ENCODE measurements at places on chromosomes 6 and 20.
A peak's percentile ranks its signal among the peaks of the same experiment; 100 is the strongest.

- DNase-seq: no peak
Measured at GRCh38 chr20:37945091-37945547, 42.2 kb downstream of the VSTM2L start.

GRCh38 chr6:125200941-125201340, 47.4 kb downstream of the TPD52L1 start:
- no peak for DNase-seq

DNA sequence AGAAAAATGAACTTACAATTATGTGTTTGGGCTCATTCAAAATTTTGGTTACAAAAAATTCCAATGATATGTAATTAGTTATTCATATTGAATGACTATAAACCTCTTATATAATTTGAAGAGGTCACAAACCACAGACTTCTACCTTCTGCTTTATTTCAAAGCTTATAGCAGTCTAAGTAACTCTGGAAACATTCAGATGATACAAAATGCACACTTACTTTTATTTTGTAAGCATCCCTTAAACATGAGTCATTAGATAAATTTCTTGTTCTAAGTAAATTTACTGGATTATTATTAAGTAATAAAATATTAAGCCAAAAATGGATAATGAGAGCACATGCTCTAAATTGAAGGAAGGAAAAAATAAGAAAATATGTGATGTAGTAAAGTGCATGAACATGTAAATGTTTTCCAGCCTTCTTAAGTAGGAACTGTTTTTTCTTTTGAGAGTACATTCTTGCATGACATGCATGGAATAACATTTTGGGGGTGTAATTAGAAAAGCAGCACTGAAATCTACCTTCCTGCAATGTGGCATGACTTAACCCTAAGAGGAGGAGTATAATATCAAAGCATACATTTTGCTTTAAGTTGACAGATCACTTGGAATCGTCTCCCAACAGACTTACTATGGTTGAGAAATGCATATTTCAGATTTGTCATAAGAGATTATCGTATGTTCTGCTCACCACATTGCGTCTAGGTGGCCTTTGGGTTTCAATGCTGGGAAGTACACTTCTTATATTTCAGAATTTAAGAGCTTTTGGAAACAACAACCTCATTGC, 372.7 kb upstream of the HSF2 start:
- DNase-seq: no peak

DNA sequence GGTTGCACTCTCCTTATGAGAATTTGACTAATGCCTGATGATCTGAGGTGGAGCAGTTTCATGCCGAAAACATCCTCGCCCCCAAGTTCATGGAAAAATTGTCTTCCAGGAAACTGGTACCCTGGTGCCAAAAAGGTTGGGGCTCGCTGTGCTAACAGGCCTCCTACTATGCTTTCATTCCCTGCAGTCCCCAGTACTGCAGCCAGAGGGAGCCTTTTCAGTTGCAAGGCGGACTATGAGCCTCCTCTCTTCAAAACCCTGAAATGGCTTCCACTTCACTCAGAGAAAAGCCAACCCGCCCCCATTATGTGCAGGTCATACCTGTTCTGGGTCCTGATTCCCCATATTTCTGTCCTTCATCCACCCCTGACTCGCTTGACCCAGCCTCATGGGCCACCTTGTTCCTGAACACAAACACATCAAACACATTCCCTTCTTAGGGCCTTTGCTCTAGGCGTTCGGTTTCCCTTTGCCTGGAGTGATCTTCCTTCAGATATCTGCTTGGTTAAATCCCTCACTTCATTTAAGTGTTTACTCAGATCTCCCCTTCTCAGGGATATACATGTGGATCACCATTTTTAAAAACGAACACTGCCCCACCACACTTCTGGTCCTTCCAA, 173.7 kb downstream of the PHACTR1 start:
- DNase-seq: no peak

DNA sequence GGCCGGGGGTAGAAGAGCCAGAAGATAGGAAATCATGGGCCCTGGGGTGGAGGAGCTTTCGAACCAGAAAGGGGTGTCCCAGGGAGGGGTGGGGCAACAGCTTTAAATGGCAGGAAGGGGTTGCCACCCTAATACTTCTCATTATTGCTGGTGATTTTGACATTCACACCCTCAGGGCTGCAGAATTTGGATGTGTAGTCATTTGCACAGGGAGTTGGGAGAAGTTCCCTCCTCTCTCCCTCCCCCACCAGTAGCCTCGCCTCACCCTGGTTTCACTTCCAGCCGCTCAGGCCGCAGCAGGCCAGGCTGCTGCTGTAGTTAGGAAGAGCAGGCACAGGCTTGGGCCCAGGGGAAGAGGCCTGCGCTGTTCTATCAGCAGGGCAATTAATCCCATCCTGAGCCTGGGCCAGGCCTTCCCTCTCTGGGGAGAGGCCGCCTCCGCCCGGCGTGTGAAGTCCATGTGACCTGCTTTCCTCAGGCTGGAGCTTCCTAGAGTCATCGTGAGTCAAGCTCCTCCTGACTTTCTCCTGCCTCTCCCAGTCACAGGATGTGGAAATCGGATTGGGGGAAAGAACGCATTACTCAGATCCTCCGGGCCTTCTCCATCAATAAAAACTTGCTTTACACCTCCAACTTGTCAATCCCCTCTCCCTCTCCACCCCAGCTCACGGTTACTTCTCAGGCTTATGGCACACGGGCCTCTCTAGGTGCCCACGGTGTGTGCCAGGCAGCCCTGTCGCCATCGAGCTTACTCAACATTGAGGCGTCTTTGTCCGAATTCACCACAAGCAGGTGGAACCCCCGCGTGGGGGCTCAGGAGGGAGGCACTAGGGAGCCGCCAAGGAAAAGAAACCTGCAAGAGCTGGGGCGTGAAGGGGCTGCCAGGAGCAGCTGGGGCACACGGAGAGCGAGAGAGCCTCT, 7.8 kb downstream of the ADTRP start:
- DNase-seq: no peak

DNA sequence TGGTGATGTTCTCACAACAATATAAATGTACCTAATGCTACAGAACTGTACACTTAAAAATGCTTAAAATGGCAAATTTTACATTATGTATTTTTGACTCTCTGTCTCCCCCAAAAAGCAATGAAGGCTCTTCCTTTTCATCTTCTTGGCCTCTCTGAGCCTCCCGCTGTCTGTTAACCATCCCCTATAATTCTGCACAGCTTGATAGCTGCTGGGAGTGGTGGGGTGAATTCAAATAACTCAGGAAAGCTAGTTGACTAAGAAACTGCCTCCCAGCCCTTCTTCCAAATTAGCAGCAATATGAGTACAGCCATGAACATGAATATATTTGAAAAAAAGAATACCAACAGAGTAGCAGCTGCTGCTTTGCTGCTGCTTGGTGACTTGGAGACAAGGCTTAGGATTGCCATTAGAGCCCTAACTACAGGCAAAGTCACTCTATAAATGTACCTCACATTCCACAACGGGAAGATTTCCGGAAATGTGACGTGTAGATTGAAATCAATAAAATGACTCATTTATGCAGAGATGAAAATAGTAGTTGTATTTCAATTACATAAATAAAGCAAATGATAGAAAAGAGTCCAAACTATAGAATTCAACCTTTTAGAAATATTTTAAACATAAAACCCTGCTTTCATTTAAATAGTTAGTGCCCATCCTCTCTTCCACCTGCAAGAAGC, 200.1 kb upstream of the HEY2 start:
- DNase-seq: no peak

DNA sequence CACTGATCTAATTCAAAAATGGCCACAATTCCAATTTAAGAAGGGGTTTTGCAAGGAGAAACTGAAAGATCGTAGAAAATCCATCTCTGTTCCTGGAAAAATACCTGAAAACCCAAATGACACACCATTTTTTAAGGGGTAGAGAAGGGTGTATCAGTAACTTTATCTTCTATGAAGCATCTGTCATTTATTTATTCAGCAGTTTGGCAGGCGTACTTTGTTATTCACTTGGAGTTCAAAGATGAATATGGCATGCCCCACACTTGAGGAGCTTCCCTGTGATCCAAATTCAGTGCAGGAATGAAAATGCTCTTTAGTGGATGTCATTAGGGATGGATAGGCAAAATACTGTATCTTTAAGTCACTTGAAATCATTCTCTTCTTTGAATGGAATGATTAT, 7.2 kb downstream of the HINT3 start:
- DNase-seq: no peak

- DNase-seq: no peak
Measured at GRCh38 chr20:63520934-63521601, 503 bp downstream of the PPDPF start.

- DNase-seq: no peak
Measured at GRCh38 chr20:4956200-4956810, 45.0 kb downstream of the SLC23A2 start.

- DNase-seq: no peak
Measured at GRCh38 chr20:47350181-47350550, 6.3 kb downstream of the ZMYND8 start.

DNA sequence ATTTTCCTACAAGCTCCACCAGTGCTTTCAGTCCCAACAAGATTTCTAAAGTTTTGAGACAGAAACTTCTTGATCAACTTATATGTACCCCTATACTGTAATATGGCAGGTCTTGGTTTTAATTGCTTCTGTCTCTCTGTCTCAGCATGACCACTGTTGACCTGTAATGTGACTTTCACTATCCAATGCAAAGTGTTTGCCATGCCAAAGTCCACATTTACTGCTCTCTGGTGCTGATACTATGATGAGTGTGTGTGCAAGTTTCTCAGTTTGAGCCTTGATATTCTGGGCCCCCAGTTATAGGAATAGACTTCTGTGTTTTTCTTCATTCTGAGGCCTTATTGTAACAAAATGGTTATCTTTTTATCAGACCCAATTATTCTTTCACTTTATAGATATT, 45.8 kb downstream of the OR2J2 start:
- no peak for DNase-seq

DNA sequence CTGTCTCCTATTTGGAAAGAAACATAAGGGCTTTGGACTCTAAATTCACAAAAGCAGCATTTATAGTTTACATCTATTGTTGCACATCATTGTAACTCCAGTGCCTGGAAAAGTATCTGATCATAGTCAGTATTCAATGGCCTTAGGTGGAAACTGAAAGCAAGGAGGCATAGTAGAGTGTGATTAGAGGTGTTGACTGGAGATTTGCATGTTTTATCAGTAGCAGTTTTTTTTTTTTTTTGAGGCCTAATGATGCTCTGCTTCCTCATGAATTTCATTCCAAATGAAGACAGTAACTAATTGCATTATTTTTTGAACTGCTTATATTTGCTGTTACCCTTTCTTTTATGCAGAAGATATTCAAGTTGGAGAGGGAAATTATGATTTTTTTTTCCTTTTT, 213.2 kb upstream of the FLRT3 start:
- DNase-seq: no peak

- DNase-seq: no peak
Measured at GRCh38 chr20:35120012-35120701, 27.0 kb downstream of the EDEM2 start.

DNA sequence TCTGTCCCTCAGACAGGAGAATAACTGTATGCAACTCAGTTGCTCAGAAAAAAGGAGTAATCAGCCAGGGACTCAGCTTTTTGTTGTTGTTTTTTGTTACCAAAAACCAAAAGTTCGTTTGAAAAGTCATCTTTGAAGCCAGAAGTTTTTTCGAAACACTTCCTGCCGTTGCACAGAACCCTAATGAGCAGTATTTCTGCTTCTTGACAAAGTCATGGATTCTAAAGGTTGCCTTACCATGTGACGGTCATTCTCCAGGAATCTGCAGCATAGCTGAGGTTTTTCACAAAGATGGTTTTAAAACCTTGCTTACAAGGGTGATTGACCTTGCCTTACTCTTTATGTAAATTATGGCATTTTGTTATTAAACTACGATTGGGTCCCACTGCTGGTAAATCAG, 1.9 kb downstream of the RAB32 start:
- no peak for DNase-seq

DNA sequence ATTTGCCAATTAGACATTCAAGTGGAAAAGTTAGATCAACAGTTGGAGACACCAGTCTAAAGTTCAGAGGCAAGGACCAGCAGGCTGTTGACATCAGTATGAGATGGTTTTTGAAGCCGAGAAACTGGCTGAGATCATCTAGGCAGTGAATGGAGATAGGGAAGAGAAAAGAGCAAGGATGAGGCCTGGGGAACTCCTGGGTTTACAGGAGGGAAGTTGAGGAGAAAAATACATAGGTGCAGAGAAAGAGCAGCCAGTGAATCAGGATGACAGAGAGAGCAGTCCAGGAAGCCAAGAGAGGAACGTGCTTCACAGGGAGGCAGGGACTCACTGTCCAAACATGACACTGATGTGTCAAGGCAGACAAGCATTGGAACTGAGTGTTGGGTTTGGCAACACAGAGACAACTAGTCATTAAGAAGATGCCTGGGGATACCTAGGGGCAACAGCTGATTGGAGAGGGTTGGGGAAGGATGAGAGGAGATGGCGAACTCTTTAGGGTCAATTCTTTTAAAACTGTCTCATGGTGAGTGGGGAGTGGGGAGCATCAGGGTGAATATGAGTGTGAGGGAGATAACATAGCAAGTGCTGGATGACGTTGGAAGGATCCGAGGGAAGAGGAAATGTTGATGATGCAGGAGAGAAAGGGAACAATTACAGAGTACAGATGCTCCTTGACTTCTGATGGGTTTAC, 13.2 kb upstream of the SALL4 start:
- no peak for DNase-seq

DNA sequence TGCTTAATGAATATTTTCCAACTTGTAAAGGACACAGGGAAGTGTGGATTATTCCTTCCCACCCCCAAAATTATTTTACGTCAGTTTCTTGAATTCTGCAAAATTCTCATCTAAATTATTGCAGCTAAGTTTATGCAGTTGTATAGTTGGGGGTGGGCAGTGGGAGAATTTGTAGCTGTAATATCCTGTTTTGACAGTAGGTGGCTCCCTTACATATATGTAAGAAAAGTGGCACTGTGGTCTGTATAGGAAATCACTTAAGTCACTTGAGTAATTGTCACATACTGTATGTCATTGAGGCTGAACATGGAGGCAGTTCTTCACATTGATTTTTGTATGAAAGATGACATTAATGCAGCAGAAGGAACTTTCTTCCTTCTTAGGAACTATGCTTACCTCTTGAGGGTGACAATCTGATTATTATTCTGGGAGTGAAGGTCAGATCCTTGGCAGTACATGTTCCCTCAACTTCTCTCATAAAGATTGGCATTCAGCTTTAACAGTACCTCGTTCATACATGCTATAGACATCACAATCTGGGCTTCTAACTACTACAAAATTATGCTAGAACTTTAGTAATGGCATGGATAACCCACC, 14.6 kb upstream of the CFAP206 start:
- DNase-seq: peak; percentile 45

GRCh38 chr6:18347866-18348265, 39.3 kb upstream of the RNF144B start:
- DNase-seq: no peak

GRCh38 chr6:11331111-11331510, 98.6 kb upstream of the NEDD9 start:
- DNase-seq: no peak

- DNase-seq: no peak
Measured at GRCh38 chr6:100464162-100464851, 414 bp downstream of the SIM1 start.

GRCh38 chr6:56663344-56663743, 20.7 kb upstream of the DST start:
- no peak for DNase-seq

- no peak for DNase-seq
Measured at GRCh38 chr6:157861184-157861583, 38.1 kb downstream of the SNX9 start.

- peak; percentile 27 for DNase-seq
Measured at GRCh38 chr6:11493974-11494373, 43.6 kb upstream of the TMEM170B start.

GRCh38 chr6:156029286-156029985, 573.8 kb upstream of the NOX3 start:
- DNase-seq: no peak
